ENCODE measurements at places on chromosomes 5 and 9.
A peak's percentile ranks its signal among the peaks of the same experiment; 100 is the strongest.

DNA sequence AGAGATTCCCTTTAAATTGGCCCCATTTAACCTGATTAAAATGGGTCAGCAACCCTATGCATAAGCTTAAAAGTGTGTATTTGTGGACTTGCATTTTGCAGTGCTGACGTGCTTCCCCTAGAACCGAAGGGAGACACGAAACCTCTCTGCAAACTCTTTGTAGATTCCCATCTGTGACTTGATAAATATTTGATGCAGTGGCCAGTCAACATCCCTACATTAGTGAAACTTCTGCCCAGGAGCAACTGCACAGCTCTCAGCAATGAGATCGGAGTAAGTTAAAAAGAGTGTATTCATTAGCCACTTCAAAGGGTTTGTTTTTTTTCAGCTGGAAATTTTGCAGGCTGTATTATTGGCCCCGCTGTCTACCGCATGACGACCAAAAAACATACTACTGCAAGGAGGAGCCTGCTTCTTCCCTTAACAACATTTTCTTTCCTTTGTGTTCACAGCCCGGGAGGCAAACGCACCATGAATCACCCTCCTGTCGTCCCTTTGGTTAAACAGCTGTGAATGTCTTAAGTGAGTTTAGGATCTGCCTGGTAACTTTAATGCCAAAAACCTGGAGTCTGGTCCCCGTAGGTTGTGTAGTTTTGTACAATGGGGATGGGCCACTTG, 38.0 kb upstream of the TCERG1 start:
- DNase-seq, result no peak

- no peak for DNase-seq
Measured at GRCh38 chr9:89850631-89851325, 246.0 kb downstream of the GADD45G start.

DNA sequence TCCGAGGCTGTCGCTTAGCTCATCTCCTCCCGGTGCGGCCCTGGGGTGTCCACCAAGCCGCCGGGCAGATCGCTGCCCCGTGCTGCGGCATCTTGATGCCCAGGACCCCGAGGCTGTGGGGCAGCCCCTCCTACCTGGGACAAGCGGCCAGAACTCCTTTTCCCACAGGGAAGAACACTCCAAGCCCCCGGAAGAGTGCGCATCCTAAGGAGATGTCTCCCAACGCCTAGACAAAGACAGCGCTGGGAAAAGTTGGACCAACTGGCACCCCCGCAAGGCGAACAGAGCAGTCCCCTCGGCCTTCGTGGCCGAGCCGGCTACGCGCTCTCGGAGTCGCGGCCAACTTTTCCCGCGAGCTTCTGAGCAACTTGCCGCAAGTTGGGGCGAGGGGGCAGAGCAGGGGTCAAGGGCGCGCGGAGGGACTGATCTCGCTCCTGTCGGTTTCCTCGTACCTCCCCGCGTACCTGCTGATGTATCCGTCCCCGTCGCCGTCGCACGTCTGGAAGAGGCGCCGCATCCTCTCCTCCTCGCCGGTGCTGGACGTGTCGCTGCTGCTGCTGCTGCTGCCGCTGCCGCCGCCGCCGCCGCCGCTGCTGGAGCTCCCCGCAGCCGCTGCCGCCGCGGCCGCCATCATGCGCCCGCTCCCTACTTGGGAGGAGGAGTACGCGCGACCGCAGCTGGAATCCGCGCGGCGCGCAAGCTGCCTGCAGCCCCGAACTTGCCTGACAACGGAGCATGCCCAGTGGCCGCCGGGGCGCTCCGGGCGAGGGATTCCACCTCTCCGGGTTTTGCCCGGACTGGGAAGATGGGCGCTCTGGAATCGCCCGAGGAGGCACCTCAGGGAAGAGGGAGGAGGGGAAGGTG, at the start of gene MCC:
Gene MCC, minus strand, starts transcription at position 673 of the 864 bp plus-strand sequence.
- peak; percentile 25 for DNase-seq

- DNase-seq, result no peak
Measured at GRCh38 chr5:110968246-110969005, 103.1 kb upstream of the TSLP start.

GRCh38 chr5:22514231-22514630, 338.9 kb downstream of the CDH12 start:
- DNase-seq, result no peak

GRCh38 chr5:74266836-74267235, 373.7 kb downstream of the ENC1 start:
- DNase-seq, result no peak

- no peak for DNase-seq
Measured at GRCh38 chr9:132717326-132717945, 47.2 kb downstream of the GTF3C4 start.

GRCh38 chr9:27712806-27713205, 139.5 kb upstream of the C9orf72 start:
- DNase-seq, result no peak

DNA sequence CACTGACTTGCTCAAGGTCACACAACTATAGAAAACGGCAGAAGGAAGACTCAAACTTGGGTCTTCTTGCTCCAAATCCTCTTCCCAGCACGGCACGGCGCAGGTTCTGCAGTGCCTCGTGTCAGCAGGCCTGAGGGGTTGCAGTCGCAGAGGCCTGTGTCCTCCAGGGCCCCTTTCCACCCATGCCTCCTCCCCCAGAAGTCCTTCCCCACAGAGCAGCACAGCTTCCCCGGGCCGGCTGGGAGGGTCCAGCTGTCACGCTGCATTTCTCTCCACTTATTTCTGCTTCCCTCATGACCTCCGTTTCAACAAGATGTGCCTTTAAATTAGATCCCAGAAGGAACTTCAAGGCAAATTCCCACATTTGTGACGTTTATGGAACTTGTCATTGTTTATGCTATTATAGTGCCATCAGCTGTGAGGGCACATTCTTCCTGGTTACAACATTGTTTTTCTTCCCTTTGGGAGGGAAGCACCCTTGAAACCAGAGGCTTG, 148.4 kb downstream of the C5orf15 start:
- DNase-seq, result no peak

DNA sequence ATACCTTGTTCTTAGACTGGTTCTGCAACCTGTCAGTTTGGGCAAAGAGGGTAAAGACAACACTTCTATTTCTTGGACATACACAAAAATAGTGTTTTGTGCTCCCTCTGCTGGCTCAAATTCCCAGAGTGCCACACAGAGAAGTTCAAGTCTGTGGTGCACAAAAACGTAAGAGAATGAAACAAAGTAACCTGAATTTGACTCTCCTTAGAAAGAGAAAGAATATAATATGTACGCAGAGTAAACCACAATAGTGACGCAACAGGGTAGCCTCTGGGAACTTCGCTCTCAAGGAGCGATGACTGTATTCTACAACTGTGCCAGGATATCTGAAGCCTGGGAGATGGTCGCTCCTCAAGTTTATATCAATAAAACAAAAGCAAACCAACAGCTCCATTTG, 18.5 kb downstream of the DDX31 start:
- no peak for DNase-seq

DNA sequence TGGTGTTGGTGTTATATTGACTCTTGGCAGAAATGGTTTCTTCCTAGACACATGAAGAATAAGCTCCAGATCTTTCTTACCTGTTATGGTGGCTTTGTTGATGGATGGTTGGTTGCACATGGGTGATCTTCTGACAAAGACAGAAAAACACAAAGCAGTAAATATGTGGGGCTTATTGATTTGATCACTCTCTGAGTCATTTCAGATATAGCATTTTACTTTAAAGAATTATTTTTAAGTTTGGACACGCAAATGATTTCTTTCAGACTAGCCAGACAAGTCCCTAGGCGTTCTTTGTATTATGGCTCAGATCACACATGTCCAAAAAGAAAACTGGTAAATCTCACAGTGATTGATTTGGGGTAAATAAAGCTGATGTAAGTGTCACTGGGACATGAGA, 597.6 kb downstream of the RAB3C start:
- DNase-seq, result no peak

GRCh38 chr5:80487444-80487828, 464 bp upstream of the FAM151B start:
- no peak for DNase-seq

DNA sequence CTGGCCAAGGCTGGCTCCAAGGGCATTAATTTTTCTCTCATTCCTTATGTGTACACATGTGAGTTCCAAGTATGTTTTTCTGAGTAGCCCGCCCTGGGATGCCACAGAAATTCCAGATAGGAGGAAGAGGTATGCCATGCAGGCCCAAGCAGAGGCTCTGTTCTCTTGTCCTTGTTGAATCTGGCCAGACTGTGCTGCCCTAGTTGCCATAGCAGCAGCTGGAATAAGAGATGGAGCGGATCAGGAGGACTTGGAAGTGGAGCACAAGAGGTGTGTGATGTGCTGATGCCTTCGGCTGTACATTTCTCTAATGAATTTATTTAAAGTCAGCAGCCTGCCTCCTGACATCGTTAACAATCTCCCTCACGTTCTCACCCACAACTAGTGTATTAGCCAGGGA, 235.6 kb upstream of the RPS23 start:
- DNase-seq, result no peak

DNA sequence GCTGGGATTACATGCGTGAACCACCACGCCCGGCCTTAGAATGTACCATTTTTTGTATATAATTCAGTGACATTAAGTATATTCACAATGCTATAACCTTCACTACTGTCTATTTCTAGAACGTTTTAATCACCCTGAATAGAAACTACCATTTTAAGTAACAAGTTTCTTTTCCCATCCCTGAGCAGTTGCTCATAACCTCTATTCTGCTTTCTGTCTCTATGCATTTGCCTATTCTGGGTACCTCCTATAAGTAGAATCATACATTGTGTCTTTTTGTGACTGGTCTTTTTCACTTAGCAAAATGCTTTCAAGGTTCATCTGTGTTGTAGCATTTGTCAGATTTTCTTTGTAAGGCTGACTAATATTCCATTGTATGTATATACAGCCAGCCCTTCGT, 39.9 kb downstream of the DDX46 start:
- no peak for DNase-seq

DNA sequence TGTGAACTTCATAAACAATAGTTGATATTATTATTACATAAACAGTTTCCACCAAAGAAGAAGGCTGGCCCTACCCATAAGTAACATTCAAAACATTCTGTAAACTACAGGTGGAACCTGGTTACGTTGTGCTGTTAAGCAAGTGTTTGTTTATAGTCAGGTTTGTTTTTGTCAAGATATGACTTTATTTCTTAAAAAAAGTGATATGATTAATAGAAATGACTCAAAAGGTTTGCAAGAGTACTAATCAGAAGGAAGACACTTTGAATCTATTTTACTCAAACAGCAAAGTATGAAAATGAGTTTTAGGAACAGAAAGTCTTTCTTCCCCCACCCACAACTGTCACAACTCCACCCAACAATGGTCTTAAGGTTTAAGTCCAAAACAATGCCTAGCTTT, 220.8 kb downstream of the PLK2 start:
- DNase-seq, result no peak

- no peak for DNase-seq
Measured at GRCh38 chr9:105854026-105854782, 159.9 kb downstream of the TMEM38B start.

GRCh38 chr5:31825518-31826068, 186.7 kb downstream of the PDZD2 start:
- DNase-seq, result peak; percentile 33

DNA sequence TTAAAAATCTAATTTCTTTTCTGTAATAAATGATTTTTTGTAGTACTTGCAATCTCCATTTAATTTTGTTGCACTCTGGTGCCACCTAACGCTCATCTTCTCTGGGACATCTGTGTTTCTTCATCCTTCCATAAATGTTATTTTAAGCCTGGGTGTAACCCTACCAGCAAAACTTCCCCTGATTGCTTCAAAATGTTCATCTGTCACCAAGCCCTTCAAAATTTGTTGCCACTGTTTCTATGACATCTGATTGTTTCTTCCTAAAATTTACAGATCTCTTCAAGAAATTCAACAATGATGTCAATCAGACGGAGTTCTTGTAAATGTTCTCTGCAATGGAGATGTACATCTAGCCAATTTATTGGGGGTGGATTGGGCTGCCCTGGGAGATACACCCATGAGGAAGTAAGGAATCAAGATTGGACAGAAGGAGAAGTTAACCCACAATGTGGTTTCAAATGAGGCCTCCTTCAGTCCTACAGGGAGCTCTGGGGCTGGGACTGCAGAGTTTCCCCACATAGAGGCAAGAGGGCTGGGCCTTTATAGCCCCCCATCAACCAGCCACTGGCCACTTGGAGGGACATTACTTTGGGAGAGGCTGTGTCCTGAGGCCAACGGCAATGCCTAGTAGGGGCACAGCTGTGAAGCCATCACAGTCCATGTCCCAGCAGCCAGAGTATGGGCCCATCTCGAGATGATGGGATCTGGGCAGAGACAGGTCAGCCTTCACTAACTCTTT, 23.3 kb downstream of the MCTP1 start:
- no peak for DNase-seq

DNA sequence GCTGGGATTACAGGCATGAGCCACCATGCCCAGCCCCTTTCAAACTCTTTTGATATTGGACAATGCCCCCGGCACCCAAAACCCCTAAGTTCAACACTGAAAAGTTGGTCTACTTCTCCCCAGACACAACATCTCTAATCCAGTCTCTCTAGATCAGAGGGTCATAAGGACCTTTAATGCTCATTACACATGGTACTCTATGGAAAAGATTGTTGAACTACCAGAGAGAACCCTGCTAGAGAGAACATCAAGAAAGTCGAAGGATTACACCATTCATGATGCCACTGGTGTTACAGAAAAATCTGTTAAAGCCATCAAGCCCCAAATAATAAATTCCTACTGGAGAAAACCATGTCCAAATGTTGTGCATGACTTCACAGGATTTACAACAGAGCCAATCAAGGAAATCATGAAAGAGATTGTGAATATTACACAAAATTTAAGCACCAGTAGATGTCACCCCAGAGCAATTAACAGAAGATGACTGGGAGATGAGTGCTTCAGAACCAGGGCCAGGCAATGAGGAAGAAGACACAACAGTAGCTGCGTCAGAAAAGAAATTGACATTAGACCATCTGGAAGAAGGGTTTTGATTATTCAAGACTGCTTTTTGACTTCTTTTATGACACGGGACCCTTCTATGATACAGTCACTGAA, 28.3 kb upstream of the NIPAL4 start:
- peak; percentile 20 for DNase-seq

- DNase-seq, result no peak
Measured at GRCh38 chr9:91711755-91712601, 238.1 kb downstream of the ROR2 start.

DNA sequence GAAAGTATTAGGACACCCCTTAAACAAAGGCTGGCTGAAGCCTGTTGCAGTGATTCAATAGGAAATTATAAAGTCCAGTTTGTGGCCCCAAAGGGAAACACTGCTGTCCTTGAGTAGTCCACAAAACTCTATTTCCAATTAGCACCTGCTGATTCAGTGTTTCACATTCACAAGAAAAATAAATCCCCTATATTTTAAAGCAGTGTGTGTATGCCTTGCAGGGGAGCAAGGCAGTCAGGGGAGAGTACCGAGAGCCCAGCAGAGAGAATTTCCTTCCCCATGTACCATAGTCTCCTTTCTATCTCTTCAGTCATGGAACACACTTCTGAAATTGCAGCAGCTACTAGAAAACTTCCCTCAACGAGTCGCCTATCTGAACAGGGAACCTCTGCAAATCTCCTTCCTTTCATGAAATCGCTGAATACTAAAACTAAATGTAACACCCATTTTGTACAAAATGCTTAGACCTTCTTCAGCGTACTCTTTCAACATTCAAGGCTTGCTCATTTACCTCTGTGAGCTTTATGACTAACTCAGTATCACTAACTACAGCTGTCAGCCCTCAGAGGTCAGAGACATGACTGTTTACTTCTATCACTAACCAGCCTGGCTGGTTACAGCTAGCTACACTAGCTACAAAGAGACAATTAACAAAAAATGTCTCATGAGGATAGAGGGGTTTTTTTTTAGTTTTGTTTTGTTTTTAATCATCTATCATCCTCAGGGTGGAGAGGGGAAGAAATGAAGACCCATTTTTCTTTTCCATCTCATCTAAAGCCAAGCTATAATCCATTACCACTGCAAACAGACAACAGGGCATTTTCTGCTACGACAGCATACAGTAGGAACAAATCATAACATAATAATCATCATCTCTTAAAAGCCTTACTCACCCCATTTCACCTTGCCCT, 188.7 kb downstream of the EBF1 start:
- DNase-seq, result no peak
